ENCODE measurements at places on chromosomes 7 and 10.

DNA sequence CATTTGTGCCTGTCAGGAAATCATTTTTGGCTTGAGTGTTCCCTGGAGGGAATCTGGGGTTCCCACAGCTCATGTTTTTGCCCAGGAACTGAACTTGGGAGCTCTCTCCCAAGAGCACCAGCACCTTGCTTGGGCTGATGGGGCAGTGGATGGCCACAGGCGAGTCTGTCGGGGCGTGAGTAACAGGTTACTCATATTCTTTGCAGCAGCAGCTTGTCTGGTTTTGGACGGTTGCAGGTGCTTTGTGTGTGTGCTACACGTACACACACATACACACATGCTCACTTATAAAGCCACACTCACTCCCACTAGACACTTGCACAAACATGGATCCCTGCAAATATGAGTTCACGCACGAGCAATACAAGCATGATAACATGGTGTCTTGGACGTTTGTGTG is 2.9 kb upstream of the PALD1 start:
- no peak for DNase-seq

- DNase-seq, result no peak
Observed at GRCh38 chr10:66535439-66535838, 390.4 kb upstream of the LRRTM3 start.

DNA sequence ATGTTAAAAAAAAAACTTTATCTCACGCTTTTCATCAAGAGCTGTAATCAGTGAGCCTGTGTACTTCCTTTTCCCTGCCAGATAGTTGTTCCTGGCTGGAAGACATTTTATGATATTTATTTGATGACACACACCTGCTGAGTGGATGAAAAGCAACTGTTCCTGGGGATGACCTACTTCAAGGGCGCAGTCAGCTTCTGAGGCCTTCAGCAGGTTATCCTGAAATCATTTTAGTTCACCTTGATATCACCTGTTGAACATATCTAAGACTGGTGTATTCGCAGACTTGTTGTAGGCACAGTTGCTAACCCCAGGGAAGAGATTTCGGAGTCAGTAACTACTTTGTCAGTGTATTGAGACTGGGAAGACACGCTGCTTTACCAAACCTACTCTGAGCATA is 234.5 kb upstream of the TCF7L2 start:
- DNase-seq, result no peak

GRCh38 chr10:11208908-11209829 is 191.5 kb downstream of the CELF2 start:
- no peak for DNase-seq

- no peak for DNase-seq
Observed at GRCh38 chr10:78508955-78509748, 475.5 kb downstream of the RPS24 start.

DNA sequence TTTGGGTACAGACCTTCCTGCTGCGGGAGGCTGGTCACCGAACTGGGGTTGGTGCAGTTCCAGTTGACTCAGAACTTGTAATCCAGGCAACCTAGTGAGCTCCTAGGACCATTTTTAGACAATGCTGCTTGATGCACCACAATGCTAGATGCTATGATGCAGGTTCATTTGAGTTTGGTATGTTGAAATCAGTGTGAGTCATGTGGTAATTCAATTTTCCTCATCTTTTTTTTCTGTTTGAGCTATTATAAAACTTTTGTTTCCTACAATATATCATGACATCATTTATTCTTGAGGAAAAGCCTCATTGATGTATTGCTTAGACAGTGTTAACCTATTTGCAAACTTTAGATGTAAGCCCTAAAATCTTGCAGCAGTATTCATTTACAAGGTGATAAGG is 40.9 kb upstream of the MTPN start:
- peak; percentile 49 for DNase-seq
